ENCODE measurements at places on chromosomes 4 and X. TPM values are rescaled to one million over a fixed set of nuclear protein-coding genes. Genes with fewer than 3 reads are reported as not detected.

The XK gene
- 0.61 TPM for polyA plus RNA-seq

The MOSPD2 gene
- polyA plus RNA-seq = 3.1 TPM

The MFAP3L gene
- 0.31 TPM for polyA plus RNA-seq

The CMC4 gene
- polyA plus RNA-seq = 10.1 TPM

The RENBP gene
- polyA plus RNA-seq = 1.6 TPM

The VCX gene
- polyA plus RNA-seq = 0.29 TPM
